ENCODE measurements at places on chromosomes 2 and 18.
A peak's percentile ranks its signal among the peaks of the same experiment; 100 is the strongest.

- DNase-seq, result no peak
Measured at GRCh38 chr2:207408086-207408794, 121.5 kb upstream of the CREB1 start.

DNA sequence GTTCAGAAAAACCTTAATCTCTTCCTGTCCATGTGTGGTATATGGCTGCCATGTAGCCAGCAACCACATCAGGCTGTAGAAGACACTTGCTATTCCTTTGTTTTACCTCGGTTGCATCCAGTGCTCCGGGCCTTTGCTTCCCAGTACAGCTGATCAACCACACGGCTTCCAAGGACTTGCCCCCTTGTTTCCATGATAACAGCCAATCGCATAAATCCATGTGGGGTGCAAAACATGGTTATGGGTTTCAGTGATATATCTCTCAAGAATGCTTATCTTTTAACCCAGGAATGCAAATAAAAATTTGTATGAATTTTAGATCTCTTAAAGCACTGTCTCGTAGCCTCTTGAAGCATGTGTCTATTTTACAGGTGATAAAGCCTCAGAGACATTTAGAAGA, 118.3 kb downstream of the MGAT5 start:
- DNase-seq, result no peak

DNA sequence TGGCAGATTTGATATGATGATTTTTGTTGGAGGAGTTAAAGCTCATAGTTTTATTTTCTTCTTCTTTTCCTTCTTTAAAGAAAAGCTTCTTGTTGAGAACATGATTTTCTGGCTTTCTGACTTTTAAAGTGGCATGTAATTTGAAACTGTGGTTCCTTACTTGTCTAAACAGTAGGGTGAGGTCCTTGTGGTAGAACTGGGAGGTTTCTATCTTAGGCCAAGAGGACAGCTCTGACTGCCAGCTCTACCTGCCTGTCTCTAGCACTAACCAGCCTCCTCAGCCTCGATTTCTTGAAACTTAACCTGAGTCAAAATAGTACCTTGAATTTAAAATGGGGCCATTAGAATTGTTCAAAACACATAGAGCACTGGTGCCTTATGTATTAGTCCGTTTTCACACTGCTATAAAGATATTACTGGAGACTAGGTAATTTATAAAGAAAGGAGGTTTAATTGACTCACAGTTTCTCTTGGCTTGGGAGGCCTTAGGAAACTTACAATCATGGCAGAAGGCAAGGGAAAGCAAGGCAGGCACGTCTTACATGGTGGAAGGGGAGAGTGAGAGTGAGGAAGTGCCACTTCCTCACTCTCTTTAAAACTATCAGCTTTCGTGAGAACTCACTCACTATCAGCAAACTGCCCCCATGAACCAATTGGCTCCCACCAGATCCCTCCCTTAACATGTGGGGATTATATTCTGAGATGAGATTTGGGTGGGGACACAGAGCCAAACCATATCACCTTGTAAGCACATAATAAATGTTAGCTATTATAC, 119.0 kb downstream of the CERS6 start:
- DNase-seq, result no peak

DNA sequence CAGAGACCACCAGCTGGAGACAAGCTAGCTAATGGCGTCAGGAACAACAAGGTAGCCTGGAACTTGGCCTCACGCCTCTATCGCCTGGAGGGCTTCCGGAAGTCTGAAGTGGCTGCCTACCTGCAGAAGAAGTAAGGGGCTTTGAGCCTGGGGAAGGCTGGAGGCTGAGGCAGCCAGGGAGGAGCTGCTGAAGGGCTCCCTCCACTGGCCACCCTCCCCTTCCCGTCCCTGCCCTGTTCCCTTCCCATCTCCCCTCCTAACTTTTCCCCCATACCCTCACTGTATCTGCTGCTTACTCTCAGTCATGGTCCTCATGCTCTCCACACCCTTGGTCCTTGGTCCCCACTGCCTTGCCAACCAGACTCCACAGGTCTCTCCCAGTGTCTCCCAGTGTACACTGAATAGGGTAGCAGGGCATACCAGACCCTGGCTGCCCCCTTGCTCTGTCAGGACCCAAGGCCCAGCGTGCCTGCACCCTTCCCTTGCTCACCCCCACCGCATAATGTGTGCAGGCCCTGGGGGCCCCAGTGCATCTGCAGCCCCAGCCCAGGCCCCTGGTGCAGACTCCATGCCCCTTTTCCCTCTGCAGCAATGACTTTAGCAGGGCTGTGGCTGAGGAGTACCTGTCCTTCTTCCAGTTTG, 18.8 kb downstream of the PSD4 start:
- DNase-seq, result no peak

- DNase-seq, result peak; percentile 3
Measured at GRCh38 chr2:37575780-37576179, 95.7 kb downstream of the CDC42EP3 start.

GRCh38 chr2:113298176-113298575, 19.5 kb upstream of the PAX8 start:
- no peak for DNase-seq

DNA sequence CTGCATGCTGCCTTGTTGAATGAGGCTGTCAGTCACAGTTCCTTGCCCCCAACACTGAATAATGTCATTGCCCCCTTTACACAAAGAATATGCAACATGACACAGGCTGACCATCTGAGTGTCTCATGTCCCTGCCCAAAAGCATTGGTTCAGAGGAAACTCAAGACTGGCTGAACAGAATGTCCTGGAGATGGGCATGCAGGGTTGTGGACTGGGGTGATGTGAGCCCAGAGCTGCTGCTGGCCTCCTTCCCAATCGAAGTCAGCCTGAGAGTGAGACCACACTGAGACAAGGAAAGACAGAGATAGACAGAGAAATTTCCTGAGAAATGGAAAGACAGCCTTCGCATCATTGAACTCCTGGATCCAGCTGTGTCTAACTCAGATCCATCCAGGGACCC, 110.1 kb downstream of the PID1 start:
- DNase-seq, result no peak

DNA sequence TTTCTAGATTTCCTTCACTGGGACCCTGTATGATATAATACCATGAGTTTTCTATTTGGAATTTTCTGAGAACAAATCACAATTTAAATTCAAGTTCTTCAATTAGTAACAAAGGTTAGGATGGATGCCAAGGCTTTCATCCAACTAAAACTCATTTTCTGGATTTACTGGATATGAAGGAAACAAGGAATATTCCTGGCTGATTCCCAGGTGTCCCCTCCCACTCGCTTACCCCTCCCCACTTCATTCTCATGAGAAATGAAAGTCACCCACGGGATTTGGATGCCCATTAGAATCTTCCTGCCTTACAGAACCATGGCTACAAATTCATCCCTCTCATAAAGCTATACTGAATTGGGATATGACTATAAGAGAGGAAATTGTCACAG, 40.0 kb downstream of the RNU4ATAC start:
- DNase-seq, result no peak

- peak; percentile 75 for DNase-seq
Measured at GRCh38 chr2:238287737-238288649, at the start of gene PER2. PER2 (minus strand) TSS chr2:238288610; CDS start chr2:238277936, 10,674 bp downstream.

- DNase-seq, result no peak
Measured at GRCh38 chr2:180319586-180320405, 312.7 kb upstream of the CWC22 start.

DNA sequence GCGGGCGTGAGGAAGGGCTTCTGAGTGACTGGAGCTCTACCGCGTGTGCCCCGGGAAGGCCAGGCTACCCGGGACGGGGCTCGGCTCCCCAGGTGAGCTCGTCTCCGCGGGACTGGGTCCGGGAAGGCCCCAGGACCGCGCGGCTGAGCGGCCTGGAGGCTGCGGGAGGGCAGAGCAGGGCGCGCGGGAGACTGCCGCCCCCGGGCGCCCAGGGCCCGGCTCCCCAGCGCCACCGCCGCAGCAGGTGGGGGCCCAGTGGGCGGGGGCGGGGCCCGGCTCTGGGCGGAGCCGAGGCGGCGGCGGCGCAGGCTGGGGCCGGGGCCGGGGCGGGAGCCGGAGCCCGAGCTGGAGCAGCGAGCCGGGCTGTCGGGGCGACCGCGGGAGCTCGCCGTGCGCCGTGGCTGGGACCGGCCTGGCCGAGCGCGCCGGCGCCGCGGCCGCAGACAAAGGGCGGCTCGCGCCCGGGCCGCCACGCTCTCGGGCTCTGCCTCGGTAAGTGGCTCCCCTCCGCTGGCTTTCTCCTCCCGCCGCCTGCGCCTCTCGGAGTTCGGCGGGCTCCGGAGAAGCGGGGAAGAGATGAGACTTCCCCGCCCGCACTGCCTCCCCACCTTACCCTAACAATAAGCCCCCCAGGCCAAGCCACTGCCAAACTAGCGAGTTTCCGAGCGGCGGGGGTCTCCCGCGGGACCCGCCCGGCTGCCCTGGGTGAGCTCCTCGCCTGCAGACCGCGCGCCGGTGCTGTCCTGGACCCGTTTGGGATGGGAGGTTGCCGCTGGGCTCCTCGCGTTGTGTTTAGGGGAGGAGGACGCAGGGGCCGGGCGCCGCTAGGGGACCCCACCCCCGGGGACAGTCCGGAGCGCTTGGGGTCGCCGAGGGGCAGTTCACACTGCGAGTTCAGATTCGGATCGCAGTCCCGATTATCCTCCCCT, at the start of gene MAPK4:
Gene MAPK4, plus strand, starts transcription at position 336 of the 929 bp plus-strand sequence. CDS start 103,872 bp downstream, outside the sequence.
- peak; percentile 13 for DNase-seq

GRCh38 chr2:205128726-205129125, 553.6 kb upstream of the NRP2 start:
- no peak for DNase-seq

DNA sequence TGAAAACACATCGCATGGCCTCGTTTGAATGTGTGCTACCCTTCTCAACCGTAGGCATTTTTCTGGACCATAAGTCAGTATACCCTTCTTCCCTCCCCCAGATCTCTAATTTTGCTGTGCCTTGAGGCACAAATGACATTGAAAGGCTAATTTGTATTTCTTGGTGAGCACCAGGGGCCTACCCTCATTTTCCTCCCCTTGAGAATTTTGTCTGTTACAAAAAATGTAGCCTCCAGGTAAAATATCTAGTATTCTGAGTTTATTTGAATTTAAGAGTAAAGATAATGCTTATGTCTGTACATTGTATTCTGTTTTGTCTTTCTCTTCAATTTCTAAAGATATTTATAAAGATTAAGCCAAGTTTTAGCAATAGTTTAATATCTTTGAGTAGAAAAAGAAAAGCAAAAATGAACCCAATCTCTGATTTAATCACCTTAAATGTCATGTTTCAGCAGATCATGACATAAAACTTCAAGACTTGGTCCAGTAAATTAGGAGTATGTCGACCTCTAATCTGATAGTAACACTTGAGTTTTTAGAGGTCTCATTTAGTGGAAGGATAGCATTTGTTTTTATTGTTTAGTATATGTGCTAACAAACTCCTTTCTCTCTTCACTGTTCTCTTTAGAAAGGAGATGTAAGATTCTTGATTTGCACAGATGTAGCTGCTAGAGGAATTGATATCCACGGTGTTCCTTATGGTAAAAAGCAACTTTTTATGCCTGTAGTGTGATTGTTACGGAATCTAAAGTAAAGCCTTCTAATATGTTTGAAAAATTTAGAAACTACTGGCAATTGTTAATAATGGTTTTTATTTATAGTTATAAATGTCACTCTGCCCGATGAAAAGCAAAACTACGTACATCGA, 36.4 kb downstream of the DDX1 start:
- DNase-seq, result no peak

DNA sequence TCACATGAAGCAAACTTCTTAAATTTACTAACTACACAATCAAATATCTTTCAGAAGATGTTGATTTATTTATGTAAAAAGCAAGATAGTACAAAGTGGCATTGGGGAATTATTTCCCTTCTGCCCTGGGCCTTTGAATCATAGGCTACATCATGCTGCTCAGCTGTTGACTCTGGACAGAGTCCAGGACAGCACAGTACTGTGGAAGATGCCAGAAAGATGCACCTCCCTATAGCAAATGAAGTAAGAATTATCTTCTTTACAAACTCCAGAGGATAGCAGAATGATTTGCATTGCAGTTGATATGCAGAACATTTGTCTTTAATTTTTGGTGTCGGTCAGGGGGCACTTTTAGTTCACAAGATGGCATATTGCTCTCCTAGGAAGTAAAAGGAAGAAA, 1354.5 kb upstream of the ZEB2 start:
- DNase-seq, result no peak

DNA sequence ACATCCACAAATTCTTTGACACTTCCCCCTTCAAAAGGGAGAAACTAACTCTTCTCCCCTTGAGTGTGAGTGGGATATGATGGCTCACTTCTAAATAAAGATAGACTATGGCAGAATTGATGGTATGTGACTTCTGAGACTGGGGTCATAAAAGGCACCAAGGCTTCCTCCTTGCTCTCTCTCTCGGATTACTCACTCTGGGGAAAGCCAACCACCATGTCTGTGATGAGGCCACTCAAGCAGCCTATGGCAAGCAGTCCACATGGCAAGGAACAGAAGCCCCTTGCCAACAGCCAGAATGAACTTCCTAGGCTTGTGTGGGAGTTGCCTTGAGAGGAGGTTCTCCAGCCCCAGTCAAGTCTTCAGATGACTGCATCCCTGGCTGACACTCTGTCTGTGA, 43.6 kb downstream of the KIAA2012 start:
- DNase-seq, result no peak

GRCh38 chr2:217960351-217960750, 42.4 kb downstream of the TNS1 start:
- no peak for DNase-seq

GRCh38 chr18:48646976-48647375, 108.1 kb downstream of the CTIF start:
- no peak for DNase-seq

DNA sequence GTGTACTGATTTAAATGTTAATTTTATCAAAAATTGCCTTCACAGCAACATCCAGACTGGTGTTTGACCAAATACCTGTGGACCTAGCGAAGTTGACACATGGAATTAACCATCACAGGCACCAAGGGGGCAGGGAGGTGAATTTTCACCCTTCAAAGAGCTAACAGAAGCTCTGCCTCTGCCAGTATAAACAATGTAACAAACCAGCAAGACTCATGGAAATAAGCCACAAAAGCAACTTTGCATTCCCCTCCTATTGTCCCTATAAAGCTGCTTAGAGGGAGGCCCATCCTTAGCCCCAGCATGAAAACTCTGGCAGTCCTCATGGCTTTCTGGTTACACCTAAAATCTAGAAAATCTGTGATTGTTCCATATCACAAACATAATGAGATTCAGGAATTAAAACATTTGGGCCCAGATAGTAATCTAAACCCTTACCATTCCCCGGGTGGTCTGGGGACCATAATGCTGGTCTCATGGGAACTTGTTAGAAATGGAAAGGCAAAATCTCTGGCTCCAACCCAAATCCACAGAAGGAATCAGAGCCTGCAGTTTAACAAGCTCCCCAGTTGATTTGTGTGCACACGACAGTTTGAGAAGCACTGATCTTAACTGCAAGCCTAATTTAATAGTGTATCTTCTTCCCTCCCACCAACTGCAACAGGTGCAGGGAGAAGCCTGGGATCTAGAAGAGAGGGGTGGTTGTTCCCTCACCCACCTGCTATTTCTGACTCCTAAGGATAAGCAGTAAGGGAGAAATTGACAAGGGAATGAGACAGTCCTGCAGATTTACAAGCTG, 23.1 kb downstream of the SERPINB11 start:
- no peak for DNase-seq

Measured in HL-60 (cell line).